Cardiac muscle cell (in vitro differentiated cells and primary cell): ENCODE measurements at places on chromosomes 12 and 14.

- peak; percentile 46 for DNase-seq
Observed at GRCh38 chr12:109873653-109874052, 6.7 kb downstream of the GLTP start.

GRCh38 chr12:62934239-62934798 lies 631 bp downstream of the PPM1H start:
- DNase-seq: peak; percentile 36

GRCh38 chr14:34098045-34098984 lies 147.4 kb upstream of the EGLN3 start:
- peak; percentile 19 for DNase-seq

- DNase-seq: peak; percentile 67
Observed at GRCh38 chr12:22284871-22285270, 49.6 kb downstream of the ST8SIA1 start.

DNA sequence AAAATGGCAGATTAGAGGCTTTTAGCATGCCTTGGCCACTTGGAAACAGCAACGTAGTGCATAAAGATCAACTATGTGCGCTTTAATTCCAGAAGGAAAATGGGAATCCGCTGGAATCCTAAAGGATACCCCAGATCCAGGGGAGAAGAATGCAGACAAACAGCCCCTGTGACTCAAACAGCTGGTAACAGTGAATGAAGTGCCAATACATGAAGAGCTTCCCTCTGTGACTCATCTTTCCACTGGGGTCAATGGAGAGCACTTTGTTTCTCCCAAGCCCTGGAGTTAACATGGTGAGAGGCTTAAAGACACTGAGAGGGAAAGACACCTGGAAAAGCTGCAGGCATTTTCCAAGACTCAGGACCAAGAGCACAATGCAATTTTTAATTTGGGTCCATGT lies 263.1 kb downstream of the CEP128 start:
- DNase-seq: no peak

DNA sequence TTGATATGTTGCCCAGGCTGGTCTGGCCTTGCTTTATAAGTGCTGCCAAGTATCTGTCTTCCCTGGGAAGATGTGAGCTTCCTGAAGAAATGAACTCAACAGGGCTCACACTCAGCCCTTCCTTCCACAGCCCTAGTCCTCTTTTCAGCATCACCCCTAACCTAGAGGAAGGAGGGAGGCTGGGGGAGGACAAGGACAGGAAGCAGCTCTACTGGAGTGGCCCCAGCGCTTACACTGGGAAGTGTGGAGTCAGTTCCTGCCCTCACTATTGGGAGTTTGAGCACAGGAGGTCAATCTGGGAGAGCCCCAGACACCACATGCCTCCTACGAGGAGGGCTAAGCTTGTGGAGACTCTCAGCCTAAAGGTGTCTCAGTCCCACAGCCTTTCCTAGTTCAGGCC lies 16.8 kb downstream of the GALNT6 start:
- no peak for DNase-seq

GRCh38 chr14:32635061-32635719 lies 303.5 kb upstream of the NPAS3 start:
- no peak for DNase-seq

DNA sequence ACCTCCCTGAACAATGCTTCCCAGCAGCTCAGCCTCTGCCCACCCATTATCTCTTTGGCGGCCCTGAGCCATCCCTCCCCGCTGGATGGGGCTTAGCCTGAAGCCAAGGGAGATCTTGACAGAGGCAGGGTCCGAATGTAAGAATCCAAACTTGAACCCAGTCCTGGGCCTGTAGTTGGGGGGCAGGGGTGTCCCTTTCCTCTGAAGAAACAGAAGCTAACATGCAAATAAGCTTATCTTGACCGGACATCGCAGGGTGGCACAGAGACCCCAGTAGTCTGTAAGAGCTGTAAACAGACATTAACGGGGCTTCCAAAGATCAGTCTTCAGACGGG lies 6.0 kb downstream of the DLK1 start:
- DNase-seq: no peak
